ENCODE measurements at places on chromosomes 6 and 20. TPM values are rescaled to one million over a fixed set of nuclear protein-coding genes. Genes with fewer than 3 reads are reported as not detected.

- no peak for DNase-seq
These were observed 38.6 kb upstream of the IRF4 start for GRCh38 chr6:352896-353470.

DNA sequence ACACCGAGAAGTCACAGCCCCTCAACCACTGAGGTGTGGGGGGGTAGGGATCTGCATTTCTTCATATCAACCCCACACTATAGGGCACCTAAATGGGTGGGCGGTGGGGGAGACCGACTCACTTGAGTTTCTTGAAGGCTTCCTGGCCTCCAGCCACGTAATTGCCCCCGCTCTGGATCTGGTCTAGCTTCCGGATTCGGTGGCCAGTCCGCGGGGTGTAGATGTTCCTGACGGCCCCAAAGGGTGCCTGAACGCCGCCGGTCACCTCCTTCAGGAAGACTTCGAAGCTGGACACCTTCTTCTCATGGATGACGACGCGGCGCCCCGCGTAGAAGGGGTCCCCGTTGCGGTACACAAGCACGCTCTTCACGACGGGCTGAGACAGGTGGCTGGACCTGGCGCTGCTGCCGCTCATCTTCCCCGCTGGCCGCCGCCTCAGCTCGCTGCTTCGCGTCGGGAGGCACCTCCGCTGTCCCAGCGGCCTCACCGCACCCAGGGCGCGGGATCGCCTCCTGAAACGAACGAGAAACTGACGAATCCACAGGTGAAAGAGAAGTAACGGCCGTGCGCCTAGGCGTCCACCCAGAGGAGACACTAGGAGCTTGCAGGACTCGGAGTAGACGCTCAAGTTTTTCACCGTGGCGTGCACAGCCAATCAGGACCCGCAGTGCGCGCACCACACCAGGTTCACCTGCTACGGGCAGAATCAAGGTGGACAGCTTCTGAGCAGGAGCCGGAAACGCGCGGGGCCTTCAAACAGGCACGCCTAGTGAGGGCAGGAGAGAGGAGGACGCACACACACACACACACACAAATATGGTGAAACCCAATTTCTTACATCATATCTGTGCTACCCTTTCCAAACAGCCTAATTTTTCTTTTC lies at the start of gene DCDC2:
TSS of gene DCDC2 (minus strand) at position 724 of the 883 bp plus-strand sequence. CDS start at position 415, 309 bp downstream.
- peak; percentile 28 for DNase-seq

DNA sequence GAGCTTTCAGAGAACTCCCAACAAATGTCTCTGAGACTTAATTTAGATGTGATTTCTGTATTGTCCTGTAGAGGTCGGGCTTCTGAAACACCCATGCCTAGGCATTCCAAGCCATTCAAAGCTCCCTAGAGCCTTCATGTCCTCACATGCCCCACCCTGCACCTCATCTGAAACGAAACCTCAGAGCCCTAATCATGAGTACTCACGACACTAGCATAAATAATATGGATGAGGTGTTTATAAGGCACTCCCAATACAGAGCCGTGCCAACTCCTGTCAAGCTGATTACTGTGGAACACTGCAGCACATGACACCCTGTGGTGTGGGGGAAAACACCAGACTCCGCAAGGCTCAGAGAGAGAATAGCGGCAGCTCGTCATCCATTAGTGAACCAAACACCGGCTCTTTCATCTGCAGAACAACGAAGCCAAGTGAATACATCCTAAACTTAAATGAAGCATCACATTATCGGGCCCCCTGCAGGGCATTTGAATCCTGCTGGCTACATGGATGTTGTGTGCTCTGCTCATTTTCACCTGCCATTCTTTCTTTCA lies 83.8 kb downstream of the FNDC1 start:
- DNase-seq: no peak

GRCh38 chr6:132814716-132815570 lies 574 bp downstream of the RPS12 start:
- DNase-seq: no peak

DNA sequence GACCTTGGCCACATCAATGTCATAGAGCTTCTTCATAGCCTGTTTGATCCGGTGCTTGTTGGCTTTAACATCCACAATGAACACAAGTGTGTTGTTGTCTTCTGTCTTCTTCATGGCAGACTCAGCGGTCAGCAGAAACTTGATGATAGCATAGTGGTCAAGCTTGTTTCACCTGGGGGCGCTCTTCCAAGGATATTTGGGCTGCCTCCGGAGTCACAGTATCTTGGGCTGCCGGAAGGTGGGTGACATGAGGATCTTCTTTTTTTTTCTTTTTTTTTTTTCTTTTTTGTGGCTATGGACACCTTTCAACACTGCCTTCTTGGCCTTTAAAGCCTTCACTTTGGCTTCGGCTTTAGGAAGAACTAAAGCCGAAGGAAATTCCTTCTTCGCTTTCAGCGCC lies 244.6 kb downstream of the GJA1 start:
- DNase-seq: no peak

- no peak for DNase-seq
These were observed 69.7 kb downstream of the ANKS1A start for GRCh38 chr6:34958734-34959133.

- DNase-seq: no peak
These were observed 10.2 kb downstream of the FKBP1A start for GRCh38 chr20:1382670-1383069.

- DNase-seq: no peak
These were observed 14.7 kb downstream of the SPACA1 start for GRCh38 chr6:88062376-88062775.

Gene KCNQ2
- total RNA-seq: 0.52 TPM

Gene GPR6
- not detected for total RNA-seq

Gene C6orf132
- 2.2 TPM for total RNA-seq

Gene C6orf141
- 0.32 TPM for total RNA-seq
